Stimulated activated naive CD8-positive, alpha-beta T cell treated with anti-CD3 and anti-CD28 coated beads, Interleukin-15, amount 100 ng/mL, for 72 hours (primary cell): ENCODE measurements at places on chromosomes 13 and 19.

GRCh38 chr19:9060564-9061340 lies 26.1 kb upstream of the OR1M1 start:
- no peak for DNase-seq

DNA sequence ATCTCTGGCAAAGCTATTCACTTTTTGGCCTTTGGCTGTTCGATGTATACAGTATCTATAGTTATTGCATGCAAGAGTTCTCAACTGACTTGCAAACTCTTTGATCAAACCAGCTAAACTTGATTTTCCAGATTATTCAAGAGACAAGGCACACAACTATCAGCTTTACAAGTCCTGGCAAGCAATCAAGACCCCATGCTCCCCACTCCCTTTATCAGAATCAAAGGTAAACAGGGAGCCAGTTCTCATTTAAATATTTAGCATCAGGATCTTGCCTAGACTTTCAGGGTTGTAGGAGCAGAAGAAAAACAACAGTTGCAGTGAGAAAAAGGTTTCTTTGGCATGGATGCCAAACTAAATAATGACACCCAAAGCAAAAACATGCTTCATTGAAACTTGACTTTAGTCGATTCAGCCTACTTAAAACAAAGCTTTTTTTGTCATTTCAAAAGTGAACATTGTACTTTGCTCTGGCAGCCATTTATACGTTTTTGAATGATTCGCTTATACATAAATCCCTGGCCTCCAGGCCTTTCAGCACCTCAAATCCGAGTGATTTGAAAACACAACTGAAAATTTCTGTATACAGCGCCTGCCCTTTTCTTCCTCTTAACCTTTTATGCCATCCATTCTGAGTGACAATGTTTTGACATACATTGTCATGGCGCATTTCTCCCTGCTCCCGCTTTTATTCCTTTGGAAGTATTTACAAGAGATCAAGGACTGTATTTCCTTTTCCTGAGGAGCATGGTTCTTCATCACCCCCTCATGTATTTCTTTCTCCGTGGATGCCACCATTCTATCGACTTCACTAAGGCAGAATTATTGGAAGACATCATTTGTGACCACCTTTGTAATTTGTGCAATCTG lies 340.8 kb downstream of the KLF5 start:
- DNase-seq: no peak

DNA sequence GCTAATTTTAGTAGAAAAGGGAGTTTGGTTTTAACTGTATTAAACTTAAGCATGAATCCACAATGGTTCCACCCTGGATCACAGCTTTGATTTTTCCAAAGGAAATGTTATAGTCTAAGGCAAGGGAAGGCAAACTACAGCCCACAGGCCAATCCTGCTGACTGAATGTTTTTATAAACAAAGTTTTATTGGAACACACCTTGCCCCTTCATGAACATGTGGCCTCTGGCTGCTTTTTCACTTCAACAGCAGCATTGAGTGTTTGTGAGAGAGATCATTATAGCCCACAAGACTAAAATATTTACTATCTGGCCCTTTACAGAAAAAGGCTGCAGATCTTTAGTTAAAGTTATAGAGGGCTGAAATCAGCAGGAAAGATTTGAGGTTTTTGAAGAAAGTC lies 198.7 kb downstream of the IRS2 start:
- DNase-seq: no peak

GRCh38 chr19:3276341-3276799 lies 51.9 kb downstream of the CELF5 start:
- DNase-seq: no peak

GRCh38 chr13:101283782-101284181 lies 132.5 kb downstream of the NALCN start:
- DNase-seq: no peak
